Activated B cell treated with CpG ODN at 0.5 μM for 24 hours (primary cell): ENCODE measurements at places on chromosomes 7 and 10.

- H3K4me3 ChIP-seq, result no peak overlapping the region
- no peak for DNase-seq
- no peaks in the 10 kb centered on the region for H3K4me1 ChIP-seq
- H3K27me3 ChIP-seq, result no peaks in the 10 kb centered on the region
Observed at GRCh38 chr10:56123247-56123646, 237.8 kb downstream of the ZWINT start.

DNA sequence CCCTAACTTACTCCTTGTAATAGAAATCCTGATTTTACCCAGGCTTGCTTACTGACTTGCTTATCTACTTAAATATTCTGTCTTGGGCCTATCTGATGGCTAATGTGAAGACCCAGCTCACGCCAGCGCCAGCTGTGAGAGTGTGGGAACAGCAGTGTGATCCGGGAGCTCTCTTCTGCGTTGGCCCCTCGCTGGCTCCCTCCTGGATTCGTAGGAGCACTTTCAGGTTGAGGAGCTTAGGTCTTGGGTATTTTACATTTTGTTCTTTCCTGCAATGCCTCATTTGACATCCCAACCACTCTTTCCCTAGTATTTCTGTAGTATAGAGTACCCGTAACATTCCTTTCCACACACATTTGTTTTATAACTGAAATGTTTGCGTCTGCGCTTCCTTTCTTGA lies 51.7 kb downstream of the CREM start:
- no peak overlapping the region for H3K4me3 ChIP-seq
- peaks cover under 1% of the 10 kb centered on the region for H3K4me1 ChIP-seq
- no peaks in the 10 kb centered on the region for H3K27me3 ChIP-seq
- DNase-seq, result no peak

DNA sequence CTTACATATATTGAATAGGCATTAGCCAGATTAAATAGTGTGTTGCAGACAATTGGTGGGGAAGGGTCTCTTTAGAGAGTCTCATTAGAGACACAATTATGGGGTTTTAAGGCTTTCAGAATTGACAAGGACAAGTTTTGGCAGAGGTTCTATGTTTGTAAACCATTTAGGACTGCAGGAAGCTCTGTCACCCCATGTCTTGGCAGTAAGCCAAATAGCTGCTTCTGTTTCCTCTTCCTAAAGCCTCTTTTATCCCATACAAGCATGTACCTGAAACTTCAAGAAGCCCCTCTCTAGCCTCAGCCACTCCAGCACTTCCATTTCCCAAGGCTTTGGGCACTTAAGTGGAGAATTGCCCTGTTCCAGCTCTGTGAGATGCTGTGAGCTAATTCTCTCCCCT lies 21.8 kb upstream of the LRRC4 start:
- H3K36me3 ChIP-seq, result peaks cover 25% of the 10 kb centered on the region
- H3K4me3 ChIP-seq, result no peak overlapping the region
- no peak overlapping the region for H3K27ac ChIP-seq
- H3K27me3 ChIP-seq, result no peaks in the 10 kb centered on the region

DNA sequence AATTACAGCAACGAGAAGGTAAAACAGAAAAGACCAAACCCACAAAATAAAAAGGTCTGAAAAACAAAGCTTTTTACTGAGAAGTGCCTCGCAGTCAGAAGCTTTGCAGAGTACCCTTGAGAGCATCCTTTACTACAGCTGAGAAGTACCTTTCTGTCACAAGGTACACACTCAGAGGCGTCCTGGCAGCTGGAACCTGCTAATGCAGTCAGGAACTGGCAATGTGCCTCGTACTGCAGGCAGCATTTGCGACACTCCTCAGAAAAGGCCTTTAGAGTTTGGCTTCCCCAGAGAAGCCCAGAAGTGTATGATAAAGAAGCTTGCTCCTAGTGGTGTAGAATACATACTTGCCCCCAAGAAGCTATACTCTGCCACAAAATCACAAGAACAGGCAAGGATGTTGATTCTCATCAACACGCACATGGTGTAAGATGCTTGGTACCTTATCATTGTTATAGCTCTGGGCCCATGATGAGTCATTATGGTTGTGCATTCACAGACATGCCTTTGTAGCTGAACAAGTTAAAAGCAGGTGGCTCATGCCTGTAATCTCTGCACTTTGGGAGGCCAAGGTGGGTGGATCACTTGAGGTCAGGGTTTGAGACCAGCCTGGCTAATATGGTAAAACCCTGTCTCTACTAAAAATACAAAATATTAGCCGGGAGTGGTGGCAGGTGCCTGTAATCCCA lies 2.0 kb upstream of the GTPBP4 start:
- H3K27me3 ChIP-seq, result no peaks in the 10 kb centered on the region
- DNase-seq, result no peak
- H3K27ac ChIP-seq, result no peak overlapping the region
